ENCODE measurements at places on chromosomes 12 and 14.

DNA sequence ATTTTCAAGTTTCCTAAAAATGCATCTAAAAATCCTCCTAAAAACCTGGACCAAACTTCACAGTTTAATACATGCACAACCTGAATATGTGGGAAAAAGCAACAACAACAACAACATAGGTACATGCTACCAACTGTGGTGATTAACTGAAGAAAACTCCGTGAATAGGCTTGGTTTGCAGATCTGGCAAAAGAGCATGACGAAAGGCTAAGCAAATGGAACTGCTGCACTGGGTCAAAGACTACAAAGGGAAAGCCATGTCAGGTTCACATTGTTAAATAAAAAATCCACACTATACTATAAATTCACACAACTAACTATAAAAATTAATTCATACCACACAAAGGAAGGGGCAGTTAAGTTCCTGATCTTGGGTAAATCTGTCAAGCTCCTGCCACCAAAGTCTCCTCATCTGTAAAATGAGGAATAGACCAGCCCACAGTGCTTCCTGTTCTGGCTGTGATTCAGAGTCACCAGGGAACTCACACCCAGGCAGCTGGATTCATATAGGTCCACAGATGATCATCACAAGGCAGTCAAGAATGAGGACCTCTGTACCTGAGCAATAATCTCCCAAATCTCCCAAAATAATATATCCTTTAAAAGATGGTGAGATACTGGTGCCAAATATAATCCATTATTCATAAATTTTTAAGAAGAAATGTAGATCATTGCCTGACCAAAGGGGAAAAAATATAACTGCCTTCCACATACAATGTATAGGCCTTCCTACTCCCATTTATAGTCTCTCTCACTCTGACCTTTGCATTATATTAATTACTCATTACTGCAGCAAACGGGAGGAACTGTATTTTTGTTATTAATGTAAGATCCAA, 7.0 kb downstream of the CORO1C start:
- DNase-seq = no peak

GRCh38 chr14:68012871-68013270, 193.3 kb downstream of the RAD51B start:
- DNase-seq = no peak

DNA sequence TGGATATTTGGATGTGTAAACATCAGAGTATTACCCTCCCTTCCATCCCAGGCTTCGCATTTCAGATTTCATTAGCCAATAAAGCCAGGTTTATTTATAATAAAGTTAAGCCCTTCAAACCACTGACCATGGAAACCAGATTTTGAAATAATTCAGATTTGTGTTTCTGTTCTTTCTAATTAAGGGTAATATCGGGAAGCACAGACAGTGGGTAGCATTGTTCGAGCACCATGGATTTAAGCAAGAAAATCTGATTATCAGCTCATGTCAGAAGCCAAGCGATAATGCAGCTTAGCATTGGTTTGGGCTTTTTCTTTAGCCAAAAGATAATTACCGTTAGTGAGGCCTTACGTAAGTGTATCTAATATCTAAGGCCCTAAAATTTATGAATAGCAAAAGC, 116.1 kb downstream of the C12orf42 start:
- no peak for DNase-seq

DNA sequence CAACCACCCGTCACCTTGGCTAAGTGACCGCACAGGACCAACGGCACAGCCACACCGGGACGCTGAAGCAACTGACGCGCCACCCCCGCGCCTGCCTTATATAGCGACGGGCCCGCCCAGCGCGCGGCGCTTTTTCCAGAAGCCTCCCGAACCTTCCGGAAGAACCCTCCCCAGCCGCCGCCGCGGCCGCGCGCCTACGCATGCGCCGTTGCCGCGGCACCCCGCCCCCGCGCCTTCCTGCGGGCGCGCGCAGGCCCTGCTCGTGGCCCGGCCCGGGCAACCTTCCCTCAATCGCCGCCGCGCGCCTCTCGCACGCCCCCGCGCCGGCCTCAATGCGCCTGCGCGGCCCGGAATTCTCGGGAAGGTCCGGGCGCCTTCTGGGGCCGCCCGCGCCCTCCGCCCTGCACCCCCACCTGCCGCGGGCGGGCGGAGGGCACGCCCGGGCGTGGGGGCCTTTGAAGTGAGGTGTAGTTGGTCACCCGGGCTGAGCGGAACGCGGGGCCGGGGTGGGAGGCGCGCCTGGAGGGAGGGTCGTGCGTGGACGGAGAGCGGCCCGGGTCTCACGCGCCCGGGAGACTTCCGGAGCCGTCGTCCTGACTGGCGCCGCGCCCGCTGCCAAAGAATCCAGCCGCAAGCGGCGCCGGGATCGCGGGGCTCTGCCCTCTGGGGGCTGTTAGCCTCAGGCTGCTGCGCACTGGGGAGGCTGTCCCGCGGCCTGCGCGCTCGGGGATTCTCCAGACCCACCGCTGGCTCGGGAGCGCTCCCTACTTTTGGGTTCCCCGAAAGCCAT, at the start of gene HSP90AA1:
Gene HSP90AA1, minus strand, starts transcription at position 73 of the 790 bp plus-strand sequence. CDS start 666 bp downstream, outside the sequence.
- DNase-seq = peak; percentile 91

DNA sequence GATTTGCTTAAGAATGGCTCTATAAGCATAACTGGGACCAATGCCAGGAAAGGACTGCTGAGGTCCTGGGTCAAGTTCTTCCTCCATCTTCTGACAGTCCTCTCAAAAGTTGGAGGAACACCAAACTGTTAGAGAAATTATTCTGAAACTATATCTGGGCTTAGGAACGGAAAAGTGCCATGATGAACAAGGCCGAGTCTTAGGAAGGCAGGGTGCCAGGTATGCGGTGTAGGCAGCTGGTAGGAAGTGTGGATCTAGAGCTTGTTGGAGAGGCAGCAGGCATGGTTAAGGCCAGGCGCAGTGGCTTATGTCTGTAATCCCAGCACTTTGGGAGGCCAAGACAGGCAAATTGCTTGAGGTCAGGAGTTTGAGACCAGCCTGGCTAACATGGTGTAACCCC, 7.7 kb downstream of the GNPTAB start:
- DNase-seq = no peak

DNA sequence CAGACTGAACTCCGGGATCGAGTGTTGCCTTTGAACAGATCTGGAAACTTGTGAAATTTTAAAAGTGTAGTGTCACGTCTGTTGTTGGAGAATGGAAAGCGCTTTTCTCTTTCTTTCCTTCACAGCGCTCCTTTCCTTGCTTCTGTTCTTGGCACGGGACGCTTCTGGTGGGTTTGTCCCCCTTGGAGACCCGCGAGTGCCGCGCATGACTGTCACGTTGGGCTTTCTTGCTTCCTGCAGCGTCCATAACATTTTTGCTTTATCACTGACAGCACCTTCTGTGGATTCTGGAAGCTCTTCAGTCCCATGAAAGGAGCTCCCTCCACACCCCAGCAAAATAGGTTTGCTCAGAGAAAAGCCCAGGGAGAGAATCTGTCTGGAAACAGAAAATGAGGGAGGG, 193.0 kb upstream of the TMEM132C start:
- DNase-seq = no peak

DNA sequence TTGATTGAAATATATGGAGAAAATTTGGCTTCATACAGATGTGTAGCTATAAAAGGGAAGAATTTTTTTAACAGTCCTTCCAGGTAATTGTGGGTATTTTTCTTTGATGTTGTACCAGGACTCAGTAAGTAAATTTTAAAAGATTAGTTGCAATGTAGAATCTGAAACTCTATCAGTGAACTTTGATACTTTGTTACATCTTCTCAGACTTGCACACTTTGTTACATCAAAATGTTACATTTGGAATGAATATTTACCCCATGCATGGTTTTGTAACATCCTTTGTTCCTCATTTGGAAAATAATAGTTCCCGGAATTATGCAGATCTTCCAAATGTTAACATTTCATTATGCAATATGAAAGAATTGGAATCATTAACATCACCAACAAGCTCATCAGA, 13.8 kb downstream of the MTHFD1 start:
- DNase-seq = no peak

DNA sequence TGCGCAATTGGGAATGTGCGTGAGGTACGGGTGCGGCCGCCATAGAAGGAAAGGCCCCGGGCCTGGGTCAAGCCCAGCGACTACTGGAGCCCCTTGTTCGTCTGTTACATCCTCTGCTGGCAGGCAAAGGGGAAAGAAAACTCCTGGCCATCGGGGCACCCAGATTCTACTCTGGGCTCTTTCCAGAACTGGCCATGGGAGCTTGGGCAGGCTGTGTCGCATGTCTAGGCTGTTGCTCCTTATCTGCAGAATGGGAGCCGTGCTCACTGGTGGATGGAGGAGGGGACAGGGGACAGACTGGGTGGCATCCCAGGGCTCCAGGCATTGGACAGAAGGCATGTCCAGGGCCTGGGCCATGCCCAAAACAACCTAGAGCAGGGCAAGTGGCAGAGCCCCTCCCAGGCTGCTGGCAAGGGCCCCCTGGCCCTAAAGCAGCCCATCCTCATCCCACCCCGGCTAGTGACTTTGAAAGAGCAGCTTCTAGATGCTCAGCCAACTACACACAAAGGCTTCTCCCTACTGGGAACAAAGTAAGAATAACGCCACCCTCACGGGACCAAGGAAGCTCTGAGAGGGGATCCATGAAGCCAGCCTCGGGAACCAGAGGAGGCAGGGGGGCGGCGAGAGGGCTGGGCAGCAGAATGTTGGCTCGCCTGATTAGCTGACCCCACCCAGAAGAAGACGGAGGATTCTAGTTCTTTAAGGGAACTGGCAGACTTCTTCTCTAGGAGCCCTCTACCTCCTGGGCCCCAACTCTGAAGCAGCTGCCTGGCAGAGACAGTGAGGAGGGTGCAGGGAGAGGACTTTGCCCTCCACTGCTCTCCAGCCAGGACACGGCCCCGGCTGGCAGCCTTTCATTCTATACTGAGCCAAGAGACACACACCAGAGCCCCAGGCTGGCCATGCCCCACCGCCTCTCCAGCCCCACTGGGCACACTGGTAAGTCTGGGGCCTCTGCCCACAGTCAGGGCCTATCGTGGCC, 96.8 kb downstream of the SINHCAF start:
- DNase-seq = no peak

GRCh38 chr12:15649347-15649746, 139.8 kb downstream of the EPS8 start:
- no peak for DNase-seq

GRCh38 chr12:64105026-64105425, 117.1 kb downstream of the KICS2 start:
- DNase-seq = no peak

DNA sequence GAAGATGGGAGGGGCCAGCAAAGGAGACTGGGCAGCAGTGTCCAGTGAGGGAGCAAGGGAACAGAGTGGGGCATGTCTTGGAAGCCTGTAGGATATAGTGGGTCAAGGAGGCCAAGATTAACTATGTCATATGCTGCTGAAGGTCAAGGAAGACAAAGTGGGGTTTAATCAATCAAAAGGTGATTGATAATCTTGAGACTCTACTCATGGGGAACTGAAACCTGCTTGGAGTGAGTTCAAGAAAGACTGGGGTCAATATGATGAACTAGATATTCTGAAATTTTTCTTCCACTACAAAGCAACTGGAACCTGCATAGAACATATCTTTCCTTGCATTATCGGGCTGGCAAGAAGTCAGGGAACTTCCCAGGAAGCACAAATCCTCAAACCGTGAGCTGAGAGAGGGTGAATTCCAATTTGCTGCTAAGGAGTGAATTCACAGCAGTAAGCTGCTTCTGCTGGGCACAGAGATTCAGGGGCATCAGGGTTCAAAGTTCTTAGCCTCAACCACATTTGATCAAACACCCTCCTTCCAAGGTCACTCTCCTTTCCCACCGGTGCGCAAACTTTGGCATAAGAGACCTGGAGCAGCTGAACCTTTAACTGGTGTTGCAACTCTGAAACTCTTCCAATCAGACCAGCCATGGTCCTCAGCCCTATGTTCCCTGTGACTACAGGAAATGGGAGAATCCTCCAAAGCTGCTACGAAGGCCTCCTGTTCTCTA, 40.3 kb upstream of the DCD start:
- DNase-seq = no peak

- no peak for DNase-seq
Measured at GRCh38 chr12:54025499-54026405, 2.5 kb upstream of the HOXC6 start.

DNA sequence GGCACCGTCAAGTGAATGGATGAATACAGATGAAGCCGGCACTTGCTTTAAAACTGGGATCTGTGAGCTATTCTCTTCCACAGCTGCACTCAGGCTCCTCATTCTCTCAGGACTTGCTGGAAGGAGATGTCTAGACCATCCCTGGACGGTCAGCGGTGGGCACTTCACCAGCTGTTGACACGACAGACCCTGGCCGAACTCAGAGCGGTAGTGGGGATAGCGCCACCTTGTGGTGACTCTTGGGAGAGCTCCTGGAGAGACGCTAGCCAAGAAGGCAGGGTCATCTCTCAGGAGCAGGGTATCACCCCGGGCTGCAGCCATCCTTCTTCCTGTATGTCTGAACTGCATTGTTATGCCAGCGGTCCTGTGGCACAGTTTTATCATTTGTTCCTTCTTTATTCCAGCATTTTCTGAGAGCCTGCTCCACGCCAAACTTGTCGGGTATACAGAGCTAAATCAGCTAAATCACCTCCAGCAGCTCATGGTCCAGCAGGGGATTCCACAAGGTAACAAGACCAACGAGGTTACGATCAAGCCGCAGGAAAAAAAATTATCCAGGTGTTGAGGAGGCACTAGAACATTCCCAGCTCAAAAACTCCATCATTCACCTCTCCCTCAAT, 10.0 kb downstream of the WNT1 start:
- DNase-seq = peak; percentile 38

DNA sequence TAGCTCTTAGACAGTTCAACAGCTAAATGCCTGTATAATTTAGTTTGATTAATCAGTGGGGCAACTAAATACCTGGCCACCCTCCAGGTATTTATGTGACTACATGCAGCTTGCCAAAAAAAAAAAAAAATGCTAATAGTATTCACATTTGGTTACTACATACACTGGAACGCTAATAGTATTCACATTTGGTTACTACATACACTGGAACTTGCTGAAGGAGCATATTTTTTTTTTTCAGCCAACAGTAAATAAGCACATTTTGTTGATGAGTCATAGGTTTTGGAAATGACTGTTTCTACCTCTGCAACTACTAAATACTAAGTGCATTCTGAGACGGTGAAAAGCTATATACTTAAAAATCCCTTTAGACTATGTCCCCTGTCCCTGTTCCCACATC, 1172.3 kb downstream of the LRFN5 start:
- no peak for DNase-seq

- DNase-seq = no peak
Measured at GRCh38 chr14:58082011-58082410, 70.0 kb downstream of the ARMH4 start.

GRCh38 chr14:45619831-45620230, 366.8 kb upstream of the MIS18BP1 start:
- no peak for DNase-seq

GRCh38 chr14:58566979-58567378, 70.8 kb upstream of the DACT1 start:
- no peak for DNase-seq

DNA sequence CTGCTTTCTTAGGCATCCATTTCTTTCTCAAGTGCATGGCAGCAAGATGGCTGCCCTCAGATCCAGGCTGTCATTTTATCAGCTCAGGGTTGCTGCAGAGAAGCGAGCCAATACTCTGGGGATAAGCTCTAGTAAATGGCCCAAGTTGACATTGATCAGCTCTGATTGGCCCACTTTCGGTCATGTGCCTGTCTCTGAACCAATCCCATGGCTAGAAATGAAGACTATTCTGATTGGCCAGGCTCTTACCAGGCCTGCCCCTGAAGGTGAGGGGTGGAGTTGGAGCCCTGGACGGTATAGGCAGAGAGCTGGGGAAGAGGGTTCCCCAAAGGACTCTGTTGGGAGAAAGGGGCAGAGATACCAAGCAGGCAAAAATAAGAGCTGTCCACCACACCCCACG, 41.4 kb downstream of the MYO1H start:
- no peak for DNase-seq

- DNase-seq = no peak
Measured at GRCh38 chr12:98154850-98155249, 360.5 kb upstream of the TMPO start.

- DNase-seq = no peak
Measured at GRCh38 chr12:20320552-20320951, 47.8 kb upstream of the PDE3A start.

Data from RWPE2 (cell line).